Progenitor cell of endocrine pancreas (in vitro differentiated cells): ENCODE measurements at places on chromosomes 5 and 9.
A peak's percentile ranks its signal among the peaks of the same experiment; 100 is the strongest.

- DNase-seq, result no peak
Observed at GRCh38 chr5:34609951-34610441, 46.1 kb upstream of the RAI14 start.

- DNase-seq, result no peak
Observed at GRCh38 chr5:167720259-167720658, 571.2 kb upstream of the WWC1 start.

- peak; percentile 91 for DNase-seq
Observed at GRCh38 chr9:126860077-126860756, at the start of gene ZBTB34. ZBTB34 (plus strand) TSS chr9:126860639; CDS start chr9:126879400, 18,761 bp downstream.

DNA sequence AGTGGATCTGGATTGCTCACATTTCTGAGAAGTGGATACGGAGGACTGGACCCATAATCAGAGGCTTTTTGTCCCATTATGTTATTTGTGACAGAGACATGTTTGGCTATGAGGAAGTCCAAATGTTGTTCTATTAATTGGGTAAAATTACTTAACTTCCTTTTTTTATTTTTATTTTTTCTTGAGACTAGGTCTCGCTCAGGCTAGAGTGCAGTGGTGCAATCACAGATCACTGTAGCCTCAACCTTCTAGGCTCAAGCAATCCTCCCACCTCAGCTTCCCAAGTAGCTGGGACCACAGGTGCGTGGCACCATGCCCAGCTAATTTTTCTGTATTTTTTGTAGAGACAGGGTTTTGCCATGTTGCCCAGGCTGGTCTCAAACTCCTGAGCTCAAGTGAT lies 11.9 kb upstream of the PGGT1B start:
- DNase-seq, result no peak

DNA sequence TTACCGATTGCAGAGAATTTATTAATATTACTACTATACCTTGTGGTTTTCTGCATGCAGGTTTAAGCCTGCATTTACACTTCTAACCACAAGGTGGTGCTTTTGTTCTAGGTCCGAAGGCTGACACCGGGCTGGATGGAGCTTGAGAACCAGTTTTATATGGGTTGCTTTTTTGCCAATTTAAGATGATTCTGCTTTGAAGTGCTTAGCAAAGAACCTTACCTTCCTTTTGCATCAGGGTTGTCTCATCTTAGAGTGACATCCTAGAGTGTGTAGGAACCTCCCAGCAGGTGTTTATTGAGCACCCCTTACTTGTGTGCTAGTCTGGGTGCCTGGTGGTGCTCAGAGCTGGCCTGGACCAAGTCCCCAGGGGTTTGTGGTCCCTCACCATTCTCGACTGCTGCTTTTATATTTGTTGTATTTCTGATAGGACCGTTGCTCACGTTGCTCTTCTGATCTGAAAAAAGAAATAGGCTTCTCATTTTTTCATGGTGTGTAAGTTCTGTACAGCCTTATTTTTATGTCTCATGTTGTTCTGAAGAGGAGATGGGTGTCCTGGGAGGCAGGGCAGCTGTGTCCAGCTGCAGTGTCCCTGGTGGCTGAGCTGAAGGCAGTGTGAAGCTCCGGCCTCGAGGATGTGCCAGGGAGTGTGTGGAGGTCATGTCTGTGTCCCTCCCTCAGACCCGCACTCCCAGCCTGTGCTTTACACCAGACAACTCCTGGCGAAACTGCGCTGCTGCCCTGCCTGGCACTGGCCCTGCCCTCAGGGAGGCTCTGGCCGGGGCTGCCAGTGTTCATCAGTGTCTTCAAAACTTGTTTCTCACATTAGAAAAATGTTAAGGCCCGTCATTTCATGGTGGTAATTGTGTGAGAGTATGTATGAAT lies 54.3 kb downstream of the EHMT1 start:
- DNase-seq, result no peak

- no peak for DNase-seq
Observed at GRCh38 chr5:170552621-170553115, 48.8 kb downstream of the KCNIP1 start.

DNA sequence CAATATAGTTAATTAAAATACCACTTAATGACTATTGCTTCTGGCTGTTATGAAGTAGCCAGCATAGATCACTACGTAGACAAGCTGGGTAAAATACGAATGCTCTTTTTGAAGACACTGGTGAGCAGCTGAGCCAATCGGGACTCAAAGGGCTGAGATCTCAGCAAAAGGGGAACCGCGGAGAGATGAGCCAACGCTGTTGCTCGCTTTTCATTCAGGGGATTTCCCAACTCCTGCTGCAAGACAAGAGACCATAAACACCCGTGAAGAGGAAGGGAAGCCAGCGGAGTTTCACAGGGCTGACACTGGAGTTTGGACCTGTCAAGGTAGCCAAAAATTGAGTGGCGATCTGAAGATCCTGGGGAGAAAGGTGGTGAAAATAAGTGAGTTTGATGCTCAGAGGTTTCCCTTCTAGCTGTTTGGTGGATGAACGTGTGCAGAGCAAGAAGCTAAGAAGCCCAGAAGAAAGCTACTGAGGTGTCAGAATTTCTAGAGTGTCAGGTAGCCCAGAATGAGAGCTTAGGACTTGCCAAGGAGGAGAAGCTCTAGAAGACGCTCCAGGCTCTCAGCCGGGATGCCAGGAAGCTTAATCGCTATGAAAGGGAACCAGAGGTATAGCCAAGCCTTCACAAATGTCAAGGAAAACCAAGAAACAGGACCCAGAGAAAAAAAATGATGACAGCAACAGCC lies 79.6 kb upstream of the RNU6ATAC start:
- no peak for DNase-seq

DNA sequence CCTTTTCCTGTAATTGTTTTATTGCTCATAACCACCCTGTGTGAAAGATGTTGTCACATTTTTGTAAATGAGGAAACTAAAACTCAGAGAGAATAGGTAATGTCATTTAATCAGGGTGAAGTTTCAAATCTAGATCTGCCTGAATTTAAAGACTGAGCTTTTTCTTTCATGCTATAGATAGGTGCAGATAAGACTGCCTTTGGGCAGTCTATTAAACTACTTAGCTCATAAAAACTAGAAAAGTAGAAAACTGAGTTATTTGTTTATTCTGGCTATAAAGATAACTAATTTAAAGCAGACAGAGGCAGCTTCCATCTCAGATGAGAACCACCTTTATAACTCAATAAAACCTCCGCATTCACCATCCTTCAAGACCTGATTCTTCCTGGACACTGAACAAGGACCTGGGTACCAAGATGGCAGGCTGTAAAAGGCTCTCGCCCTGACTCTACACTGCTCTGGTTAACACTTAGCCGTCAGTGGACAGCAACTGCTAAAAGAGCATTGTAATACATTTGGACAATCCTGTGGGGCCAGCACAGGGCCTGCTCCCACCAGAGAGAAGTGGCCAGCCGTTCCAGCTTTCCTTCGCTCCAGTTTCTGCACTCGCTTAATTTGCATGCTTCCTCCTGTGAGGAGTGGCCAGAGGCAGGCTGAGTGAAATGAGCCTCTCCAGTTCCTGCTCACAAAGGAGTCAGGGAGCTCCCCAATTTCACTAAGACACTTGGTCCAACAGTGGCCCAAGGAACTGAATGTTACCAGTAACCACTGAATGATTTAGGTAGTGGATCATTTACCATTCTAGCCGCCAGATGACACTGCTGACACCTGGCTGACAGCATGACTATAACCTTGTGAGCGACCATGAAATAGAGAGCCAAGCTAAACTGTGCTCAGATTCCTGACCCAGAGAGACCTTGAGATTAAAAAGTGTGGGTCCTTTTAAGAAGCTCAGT lies 566.4 kb downstream of the EFNA5 start:
- no peak for DNase-seq

- DNase-seq, result no peak
Observed at GRCh38 chr5:177336603-177337494, 14.6 kb downstream of the LMAN2 start.

DNA sequence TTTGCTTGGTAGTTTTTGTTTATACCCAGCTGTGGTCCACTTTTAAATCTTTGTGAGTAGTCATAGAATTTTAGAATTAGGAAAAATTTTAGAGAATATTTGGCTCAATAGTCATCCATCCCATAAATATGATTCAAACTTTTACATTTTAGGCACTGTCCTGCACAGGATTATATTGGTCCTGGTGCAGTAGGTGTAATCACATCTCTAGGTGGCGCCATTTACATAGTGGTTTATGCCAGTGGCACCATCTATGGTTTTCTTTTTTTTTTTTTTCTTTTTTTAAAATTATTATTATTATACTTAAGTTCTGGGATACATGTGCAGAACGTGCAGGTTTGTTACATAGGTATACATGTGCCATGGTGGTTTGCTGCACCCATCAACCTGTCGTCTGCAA lies 260.7 kb upstream of the KCNN2 start:
- DNase-seq, result no peak

DNA sequence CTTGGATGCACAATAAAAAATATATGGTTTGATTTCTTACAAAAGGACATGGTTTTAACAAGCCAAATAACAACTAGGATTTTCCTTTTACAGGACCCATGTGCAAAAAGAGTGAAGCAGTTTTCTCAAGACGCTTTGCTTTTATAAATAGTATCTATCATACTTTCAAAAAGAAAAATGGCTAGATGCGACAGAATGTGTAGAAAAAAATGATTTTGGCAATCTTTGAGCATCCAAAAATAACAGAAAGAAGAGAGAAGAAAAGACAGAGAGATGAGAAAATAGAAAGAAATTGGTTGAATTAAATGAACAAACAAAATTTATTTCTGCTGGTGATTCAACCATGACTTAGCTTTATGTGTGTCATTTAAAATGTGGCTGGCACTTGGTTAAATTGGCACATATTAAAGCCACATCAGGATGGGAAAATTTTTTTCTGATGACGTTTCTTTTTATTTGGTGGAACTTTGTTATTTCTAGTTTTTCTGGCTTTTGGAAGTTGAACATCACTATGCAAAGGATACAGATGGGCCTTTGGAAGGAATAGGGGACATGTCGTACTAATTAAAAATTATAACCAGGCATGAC lies 35.6 kb upstream of the NREP start:
- no peak for DNase-seq

GRCh38 chr9:120852240-120853010 lies 9.7 kb upstream of the PSMD5 start:
- DNase-seq, result no peak

GRCh38 chr5:10366310-10367272 lies 13.1 kb downstream of the MARCHF6 start:
- no peak for DNase-seq

DNA sequence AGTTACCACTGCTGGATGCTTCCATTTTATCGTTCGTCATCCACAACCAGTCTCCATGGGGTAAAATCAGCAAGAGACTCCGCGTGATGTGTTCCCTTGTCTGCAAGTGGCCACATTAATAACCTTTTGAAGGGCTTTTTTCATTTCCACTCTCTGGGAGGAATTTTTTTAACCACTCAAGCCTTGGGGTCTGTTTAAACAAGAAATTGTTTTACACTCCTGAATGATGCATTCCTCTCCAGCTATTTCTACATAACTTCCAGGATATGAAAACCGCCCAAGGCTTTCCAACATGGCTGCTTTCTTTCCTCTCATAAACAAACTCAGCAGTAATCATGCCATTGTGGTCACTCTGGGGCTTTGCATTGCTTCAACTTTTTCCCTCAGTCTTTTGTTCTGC lies 217.2 kb upstream of the DAPK1 start:
- DNase-seq, result no peak

DNA sequence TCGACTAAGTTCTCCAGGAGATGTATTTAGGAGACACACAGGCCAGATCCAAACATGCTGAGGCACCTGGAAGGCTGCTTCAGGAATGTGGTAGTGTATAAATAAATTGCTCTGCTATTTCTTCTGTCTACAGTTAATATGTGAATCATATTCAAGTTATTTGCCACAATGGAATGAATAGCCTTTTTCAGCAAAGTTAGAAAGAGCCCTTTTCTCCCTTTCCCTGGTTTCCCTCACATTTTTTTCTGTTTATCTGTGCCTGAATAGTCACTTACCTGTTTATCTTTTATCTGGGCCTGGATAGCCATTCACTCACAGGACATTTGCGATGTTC lies 44.1 kb upstream of the CLINT1 start:
- DNase-seq, result no peak

DNA sequence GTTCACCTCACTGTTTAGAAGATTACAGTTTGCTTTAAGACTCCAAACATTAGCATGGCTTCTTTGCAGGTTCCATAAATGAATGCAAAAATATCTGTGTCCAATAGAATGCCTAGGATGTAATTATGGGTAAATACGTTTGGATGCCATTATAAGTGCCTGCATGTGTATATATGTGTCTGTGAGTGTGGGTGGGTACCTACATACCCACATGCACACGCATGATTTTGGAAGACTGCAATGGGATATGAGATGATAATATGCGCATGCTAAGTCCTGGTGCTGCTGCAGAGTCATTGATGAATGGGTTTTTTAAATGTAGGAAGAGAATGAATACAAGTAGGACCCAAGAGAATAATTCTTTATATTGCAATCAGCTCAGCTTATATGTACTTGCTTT lies 406.4 kb downstream of the ZSWIM6 start:
- DNase-seq, result no peak

- DNase-seq, result no peak
Observed at GRCh38 chr5:149552553-149553160, 1.4 kb upstream of the CSNK1A1 start.

GRCh38 chr9:1917396-1917935 lies 97.7 kb upstream of the SMARCA2 start:
- no peak for DNase-seq

GRCh38 chr5:142215915-142216681 lies 107.5 kb downstream of the NDFIP1 start:
- no peak for DNase-seq

GRCh38 chr9:89249001-89249400 lies 62.0 kb upstream of the CKS2 start:
- no peak for DNase-seq

DNA sequence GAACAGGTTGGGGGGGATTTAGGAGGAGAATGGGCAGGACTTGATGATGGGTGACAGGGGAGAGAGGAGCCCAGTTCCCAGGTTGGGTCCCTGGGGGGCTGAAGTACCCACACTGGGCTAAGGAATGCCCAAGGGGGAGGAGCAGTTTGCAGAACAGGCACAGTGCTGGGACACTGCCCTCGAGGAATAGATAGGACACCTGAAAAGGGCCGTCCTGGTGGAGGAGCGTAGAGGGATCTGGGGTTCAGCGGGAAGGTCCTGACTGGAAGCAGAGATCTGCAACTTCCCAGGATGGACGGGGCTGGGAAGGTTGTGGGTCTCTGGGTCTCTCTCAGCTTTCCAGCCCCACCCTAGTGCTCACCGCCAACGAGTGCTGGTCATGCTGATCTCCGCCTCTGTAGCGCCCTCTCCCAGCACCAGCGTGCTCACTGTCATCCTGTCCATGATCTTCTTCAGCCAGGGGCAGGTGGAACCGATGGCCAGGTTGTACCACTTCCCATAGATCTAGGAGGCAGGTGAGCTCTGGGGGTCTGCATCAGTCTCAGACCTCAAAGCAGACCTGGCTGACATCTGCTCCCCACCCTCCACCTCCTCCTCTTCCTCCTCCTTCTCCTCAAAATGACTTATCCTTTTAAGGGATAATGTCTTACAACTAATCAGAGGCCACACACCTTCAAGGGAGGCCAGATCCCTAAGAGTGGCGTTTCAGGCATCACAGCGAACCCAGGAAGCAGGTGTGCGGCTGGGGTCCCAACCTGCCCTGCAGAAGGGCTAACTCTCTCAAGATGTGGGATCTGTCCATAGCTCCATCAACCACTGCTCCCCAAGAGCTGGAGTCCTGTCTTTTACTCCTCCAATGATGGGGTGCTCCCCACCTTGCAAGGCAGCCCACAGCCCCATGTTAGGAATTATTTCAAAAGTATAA lies 1.6 kb downstream of the AMBP start:
- DNase-seq, result no peak
